Stimulated activated CD8-positive, alpha-beta memory T cell treated with anti-CD3 and anti-CD28 coated beads, Interleukin-4, amount 100 ng/mL, for 1 hour (primary cell): ENCODE measurements at places on chromosomes 12 and 14.

DNA sequence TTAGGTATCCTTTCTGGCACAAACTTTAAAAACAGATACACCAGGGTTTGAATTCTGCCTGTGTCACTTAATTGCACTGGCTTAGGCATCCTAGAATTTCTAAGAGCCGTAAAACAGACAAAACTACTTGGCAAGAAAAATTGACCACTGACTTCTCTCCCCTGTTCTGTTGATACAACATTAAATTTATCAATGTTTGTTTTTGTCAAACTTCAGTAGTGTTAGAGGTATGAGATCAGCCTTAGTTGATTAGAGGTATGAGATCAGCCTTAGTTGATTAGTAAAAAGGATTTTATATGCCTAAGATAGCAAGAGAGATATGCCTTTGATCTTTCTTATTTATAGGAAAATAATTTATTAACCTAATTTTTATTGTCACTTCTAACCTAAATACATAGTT, 283.2 kb downstream of the FBXL14 start:
- no peak for DNase-seq

- DNase-seq, result no peak
Measured at GRCh38 chr12:125136702-125137101, 71.5 kb downstream of the AACS start.

DNA sequence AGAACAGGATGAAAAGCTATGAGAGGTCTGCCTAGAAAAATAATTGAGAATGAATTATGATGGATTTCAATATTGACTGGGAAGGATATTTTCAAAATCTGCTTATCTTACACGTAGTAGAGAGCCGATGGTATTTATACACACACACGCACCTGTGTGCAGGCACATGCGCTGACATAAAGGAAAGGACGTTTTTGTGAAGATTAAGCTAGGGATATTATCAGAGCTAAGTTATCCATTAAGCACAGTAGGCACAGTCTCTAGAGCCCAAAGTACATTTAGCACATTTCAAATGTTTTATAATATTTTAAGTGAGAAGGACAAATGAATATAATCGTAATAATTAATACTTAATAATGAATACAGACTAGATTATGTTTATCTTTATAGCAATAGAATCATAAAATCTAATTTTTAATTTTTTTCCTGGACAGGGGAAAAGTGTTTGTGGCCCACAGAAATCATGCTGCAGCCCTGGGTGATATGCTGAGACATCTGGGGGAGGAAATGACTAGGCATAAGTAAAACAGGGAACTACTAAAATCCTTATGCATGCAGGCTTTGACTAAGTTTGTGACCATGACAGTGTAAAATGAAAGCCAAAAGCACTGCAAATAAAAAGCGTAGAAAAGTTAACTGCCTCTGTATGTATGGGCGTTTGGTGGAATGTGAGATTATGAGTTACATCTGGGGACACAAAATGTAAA, 146.1 kb downstream of the KITLG start:
- no peak for DNase-seq

- no peak for DNase-seq
Measured at GRCh38 chr12:103128862-103129501, 171.5 kb downstream of the ASCL1 start.

GRCh38 chr12:89951050-89951693, 242.5 kb upstream of the ATP2B1 start:
- DNase-seq, result no peak

- DNase-seq, result no peak
Measured at GRCh38 chr14:102986810-102987579, 64.5 kb downstream of the AMN start.

GRCh38 chr12:116717466-116718437, 20.1 kb downstream of the SPRING1 start:
- no peak for DNase-seq

GRCh38 chr12:87270919-87271318, 758.3 kb downstream of the C12orf50 start:
- DNase-seq, result no peak

- no peak for DNase-seq
Measured at GRCh38 chr12:131919366-131920156, 9.5 kb upstream of the PUS1 start.

DNA sequence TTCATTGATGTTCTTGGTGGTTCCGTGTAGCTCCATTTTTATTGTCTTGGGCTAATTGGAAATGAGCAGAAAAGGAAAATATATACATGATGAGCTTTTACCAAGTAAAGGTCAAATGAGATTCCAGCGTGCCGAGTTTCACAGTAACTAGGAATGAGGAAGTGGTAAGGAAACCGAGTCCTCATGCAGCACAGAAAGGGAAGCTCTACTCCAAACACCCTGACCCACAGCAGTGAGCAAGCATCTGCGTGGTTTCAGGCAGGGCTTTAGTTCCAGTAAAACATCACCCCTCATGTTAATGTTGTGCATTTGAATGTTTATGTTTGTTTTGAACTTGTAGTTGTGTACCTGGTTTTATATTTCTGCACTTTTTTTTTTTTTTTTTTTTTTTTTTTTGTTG, 208.0 kb downstream of the SLC41A2 start:
- no peak for DNase-seq

DNA sequence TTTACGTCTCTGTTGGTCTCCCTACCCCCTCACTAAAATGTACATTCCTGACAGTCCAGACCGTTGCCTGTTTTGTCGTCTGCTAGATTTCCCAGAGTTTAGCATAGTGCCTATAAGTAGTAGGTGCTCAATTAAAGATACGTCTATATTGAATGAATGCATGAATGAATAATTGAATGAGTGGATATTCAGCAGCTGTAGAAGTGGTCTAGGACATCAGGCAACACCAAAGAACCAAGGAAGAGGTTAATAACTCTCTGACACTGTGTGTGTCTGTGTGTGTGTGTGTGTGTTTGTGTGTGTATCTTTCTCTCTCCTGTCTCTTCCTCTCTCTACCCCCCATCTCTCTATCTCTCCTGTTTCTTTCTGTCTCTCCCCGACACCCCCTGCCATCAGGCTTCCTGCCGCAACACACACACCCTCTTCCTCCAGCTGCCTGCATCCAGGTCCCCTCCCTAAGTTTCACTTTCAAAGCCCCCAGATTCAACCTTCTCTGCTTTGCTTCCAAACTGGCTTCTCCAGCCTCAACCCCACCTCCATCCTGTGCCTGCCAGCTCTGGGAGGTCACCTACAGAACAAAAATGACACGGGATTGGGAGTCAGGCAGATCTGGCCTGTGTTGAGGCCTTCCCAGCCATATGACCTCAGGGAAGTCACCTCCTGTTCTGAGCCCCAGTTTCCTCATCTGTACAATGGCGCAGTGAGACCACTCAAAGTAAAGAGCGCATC, 119.9 kb upstream of the NCOR2 start:
- no peak for DNase-seq

DNA sequence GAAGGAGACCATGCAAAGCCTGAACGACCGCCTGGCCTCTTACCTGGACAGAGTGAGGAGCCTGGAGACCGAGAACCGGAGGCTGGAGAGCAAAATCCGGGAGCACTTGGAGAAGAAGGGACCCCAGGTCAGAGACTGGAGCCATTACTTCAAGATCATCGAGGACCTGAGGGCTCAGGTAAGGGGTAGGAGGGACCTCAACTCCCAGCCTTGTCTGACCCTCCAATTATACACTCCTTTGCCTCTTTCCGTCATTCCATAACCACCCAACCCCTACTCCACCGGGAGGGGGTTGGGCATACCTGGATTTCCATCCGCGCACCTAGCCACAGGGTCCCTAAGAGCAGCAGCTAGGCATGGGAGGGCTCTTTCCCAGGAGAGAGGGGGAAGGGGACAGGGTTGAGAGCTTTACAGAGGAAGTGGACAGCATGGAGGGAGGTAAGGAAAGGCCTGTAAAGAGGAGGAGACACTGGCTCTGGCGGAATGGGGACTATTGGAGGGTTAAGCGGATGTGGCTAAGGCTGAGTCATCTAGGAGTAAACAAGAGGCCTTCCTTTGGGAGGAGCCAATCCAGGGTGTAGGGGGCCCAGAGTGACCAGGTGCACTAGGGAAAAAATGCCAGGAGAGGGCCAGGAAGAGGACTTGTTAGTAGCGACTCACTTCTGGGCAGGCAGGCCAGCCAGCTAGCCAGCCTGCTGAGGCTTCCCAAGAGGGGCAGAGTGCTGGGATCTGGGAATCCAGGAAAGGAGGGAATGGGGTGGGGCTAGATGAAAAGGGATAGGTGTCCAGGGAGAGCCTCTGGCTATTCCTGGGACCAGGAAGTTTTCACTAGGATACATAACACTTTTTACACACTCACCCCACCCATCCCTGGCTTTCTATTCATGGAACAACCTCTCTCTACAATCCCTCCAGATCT, 754 bp downstream of the KRT18 start:
- DNase-seq, result no peak

GRCh38 chr12:92973614-92974013, 44.5 kb upstream of the EEA1 start:
- no peak for DNase-seq
